ENCODE measurements at places on chromosomes 12 and 14.

- no peak for DNase-seq
These were observed 4.0 kb downstream of the KRT5 start for GRCh38 chr12:52515927-52516831.

DNA sequence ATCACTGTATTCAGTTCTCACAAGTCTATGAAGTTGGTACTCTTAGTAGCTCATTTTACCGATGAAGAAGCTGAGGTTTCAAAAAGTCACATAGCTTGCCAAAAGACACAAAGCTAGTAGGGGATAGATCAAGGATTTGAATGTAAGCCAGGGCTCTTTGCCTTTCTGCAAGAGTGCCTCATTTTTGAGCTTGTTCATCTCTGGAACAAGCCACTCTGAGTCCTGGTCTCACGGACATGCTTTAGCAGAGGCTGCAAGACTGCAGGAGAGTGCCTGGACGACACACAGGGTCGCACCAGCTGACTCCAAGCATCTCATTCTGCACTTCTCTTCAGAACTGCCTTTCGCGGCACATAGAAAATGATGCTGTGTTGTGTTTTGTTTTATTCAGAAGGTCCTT is 3.7 kb downstream of the NUAK1 start:
- no peak for DNase-seq

DNA sequence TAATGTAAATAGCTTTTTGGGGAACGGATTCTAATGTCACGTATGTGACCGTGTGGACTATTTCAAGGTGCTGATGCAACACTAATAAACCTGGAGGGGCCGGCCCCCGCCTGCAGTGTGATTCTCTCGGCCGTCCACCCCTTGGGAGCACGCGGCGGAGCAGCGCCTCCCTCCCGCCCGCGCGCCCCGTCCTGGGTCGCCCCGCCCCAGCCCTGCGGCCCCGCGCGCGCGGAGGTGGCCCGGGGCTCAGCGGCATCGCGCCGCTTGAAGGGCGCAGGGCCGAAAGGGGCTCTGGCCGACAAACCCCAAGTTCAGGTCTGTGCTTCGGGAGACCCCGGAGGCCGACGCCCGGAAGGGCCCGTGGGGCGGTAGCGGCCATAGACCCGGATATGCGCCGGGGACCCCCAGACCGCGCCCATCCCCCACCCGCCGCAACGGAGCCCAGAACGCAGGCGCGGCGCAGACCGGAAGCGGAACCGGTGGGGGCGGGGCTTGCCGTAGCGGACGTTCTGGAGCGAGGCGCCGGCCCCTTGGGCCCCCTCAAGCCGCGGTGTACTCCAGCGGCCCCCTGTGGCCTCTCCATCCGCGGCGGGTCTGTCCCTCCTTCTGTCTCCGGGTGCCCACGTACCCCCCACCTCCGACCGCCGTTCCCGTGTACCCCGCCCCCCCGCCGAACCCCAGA is at the start of gene TEX22:
TSS of gene TEX22 (plus strand) at position 495 of the 682 bp plus-strand sequence. CDS start 803 bp downstream, outside the sequence.
- DNase-seq, result peak; percentile 93

- peak; percentile 63 for DNase-seq
These were observed 126.0 kb downstream of the CHST11 start for GRCh38 chr12:104582739-104583138.

DNA sequence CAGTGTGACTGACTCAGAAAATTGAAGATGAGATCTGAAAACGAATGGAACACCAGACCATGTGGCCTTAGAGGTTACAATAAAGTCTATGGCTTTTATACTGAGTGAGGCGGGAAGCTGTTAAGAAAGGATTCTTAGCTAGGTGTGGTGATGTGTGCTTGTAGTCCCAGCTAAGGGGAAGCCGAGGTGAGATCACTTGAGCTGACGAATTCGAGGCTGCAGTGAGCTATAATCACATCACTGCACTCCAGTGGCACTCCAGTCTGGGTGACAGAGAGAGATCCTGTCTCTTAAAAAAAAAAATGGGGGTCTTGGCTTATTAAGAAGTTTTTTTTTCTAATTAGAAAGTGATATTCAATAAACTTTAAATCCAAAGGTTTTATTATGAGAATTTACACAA is 678.6 kb downstream of the TMTC2 start:
- DNase-seq, result no peak

- DNase-seq, result no peak
These were observed 7.4 kb upstream of the TMEM132C start for GRCh38 chr12:128259556-128260070.

DNA sequence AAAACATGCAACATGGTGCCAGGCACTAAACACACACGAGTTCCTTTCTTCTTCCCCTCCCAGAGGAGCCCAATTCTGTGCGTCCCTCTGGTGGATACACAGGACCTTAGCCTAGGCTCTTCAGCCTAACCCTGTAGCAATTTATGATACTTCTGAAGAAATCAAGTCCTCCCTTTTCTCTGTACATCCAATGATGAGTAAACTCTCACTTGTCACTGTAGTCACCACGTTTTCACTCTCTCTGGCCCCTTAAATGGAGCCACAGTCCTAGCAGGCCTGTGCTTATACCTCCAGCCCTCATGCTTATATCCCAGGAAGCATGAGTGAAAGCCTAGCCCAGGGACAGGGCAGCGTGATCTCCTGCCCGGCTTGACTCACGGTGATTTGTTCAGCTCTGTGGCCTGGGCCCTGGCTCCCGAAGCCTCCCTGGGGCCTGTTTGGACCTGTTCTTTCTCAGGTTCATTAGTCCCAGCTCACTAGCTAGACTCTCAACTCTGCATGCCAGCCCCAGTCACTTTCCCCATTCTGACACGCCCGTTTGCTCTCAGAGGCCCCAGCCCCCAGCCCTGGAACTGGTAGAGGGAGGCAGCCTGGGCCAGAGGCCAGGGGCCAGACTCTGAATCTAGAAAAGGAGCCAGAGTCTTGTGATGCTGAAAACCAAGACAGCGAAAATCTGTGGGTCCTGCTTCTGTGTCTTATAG is 24.1 kb upstream of the PLEKHG3 start:
- no peak for DNase-seq

DNA sequence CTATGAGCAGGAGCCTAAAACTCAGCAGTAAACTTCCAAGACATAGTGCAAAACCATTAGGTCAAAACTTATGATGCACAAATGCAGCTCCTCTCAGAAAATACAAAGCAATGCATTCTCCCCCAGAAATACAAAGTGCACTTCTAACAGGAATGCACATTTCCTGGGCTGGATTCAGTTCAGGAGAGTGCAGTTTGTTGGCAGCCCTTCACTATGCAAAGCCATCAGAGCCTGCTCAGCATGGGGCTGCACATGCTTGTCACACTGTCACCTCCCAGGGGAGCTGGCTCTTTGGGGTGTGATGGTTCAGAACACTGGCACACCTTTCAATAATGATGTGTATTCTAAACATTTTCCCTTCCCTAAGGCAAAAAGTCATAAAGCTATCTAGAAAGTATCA is 110.4 kb downstream of the KCNK10 start:
- no peak for DNase-seq

DNA sequence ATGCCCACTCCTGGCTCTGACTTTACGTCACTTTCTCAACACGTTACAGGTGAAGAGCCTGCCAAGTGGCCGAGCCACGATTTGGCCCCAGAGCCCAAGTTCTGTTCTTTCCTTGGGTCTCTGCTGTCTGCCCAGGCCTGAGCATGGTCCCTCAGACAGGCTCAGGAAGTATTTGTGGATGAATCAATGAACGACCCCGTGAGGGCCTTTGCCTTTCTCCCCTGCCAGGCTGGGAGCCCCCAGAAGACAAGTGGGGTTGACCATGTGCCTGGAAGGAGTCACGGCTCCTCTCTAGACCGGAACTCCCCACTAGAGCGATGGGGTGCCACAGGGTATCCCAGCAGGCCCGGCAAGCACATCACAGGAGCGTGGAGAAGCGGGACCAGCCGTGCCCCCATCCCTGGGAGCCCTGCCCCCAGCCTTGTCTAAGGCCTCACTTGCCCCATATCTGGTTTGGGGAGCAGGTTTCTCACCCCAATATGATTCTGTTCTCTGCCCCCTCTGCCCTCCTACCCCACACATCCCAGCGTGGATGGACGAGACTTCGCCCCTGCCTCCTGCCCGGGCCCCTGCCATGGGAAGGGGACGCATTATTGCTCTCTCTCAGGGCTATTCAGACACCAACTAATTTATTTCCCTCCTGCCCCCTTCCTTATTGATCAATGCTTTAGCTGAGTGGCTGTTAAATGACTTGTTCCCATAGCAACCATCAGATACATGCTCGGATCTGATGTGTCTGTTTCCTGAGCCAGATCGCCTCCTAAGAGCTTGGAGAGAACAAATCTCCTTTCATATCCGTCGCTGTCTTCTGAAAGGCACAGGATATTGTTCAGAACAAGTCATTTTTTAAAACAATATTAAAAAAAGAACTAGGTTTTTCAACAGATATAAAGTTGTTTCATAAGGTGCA is 69.0 kb downstream of the DIO3 start:
- DNase-seq, result no peak

- DNase-seq, result no peak
These were observed 12.6 kb downstream of the POLE start for GRCh38 chr12:132674561-132674960.
